ENCODE measurements at places on chromosomes 5 and 9. TPM values are rescaled to one million over a fixed set of nuclear protein-coding genes. Genes with fewer than 3 reads are reported as not detected.

Gene FAM221B
- not detected for total RNA-seq

DNA sequence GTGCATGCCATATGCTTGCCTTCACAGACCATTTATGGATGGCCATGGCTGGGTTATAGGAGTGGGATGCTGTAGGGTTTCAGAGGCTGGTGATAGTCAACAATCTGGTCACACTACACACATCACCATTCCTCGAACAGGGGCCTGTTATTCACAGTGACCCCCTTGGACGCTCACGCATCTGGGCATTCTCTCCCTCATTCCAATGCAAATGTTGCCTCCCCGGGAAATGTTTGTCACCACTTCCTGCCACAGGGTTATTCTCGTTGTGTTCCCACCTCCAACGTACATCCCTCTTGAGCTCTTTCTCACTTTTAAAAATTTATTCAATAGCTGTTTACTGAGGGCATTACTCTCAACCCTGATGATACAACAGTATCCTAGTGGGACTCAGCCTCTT, 135.4 kb downstream of the SCAMP1 start:
- peaks cover 12% of the 10 kb centered on the region for H3K36me3 ChIP-seq
- H3K27me3 ChIP-seq: no peaks in the 10 kb centered on the region
- no peak for DNase-seq

Gene SPINK6
- total RNA-seq: 0.42 TPM

GRCh38 chr9:76394960-76395252, 680 bp upstream of the RFK start:
- H3K4me3 ChIP-seq: peak overlapping the region; percentile 98
- H3K36me3 ChIP-seq: no peaks in the 10 kb centered on the region
- DNase-seq: peak; percentile 53

- no peak overlapping the region for H3K27ac ChIP-seq
- DNase-seq: no peak
- H3K4me3 ChIP-seq: no peak overlapping the region
Observed at GRCh38 chr9:113955076-113955752, 79.1 kb downstream of the ZNF618 start.

DNA sequence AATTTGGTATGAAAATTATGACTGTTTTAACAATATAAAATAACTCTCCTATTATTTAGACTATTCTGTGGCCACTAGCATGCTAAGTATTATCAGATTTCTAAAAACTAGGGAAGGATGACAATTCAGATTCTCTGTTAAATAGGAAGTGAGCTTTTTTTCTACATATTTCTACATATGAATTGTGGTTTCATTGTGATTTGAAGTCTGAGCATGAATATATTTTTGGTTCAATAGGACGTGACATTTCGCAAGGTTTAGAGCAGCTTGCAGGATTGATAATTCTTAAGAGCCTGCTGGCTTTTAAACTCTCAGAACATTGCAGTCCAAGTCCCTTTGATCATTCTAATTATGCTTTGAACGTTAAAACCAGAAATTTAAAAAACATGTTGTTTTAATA, 82.9 kb downstream of the ADGRV1 start:
- H3K4me3 ChIP-seq: no peak overlapping the region
- no peak for DNase-seq
- no peaks in the 10 kb centered on the region for H3K27me3 ChIP-seq
- no peaks in the 10 kb centered on the region for H3K4me1 ChIP-seq
